Activated CD4-positive, alpha-beta T cell treated with anti-CD3 and anti-CD28 coated beads for 36 hours (primary cell): ENCODE measurements at places on chromosomes 13 and 19.

GRCh38 chr13:29465741-29466293, 129.7 kb downstream of the SLC7A1 start:
- DNase-seq, result no peak

- no peak for DNase-seq
These were observed 1466.8 kb upstream of the PRR20A start for GRCh38 chr13:55673910-55674309.

GRCh38 chr13:54536112-54536511, 1507.5 kb downstream of the OLFM4 start:
- DNase-seq, result no peak

DNA sequence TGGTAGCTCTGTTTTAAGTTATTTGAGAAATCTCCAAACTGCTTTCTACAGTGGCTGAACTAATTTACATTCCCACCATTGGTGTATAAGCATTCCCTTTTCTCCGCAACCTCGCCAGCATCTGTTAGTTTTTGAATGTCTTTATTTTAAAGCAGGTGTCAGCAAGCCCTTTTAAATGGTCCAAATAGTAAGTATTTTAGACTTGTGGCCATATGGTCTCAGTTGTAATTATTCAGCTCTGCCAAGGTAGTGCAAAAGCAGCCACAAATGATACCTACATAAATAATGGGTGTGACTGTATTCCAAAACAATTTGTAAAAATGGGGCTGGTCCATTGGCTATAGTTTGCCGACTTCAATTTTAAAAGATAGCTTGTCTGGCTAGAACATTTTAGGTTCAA, 58.7 kb upstream of the TMTC4 start:
- no peak for DNase-seq

DNA sequence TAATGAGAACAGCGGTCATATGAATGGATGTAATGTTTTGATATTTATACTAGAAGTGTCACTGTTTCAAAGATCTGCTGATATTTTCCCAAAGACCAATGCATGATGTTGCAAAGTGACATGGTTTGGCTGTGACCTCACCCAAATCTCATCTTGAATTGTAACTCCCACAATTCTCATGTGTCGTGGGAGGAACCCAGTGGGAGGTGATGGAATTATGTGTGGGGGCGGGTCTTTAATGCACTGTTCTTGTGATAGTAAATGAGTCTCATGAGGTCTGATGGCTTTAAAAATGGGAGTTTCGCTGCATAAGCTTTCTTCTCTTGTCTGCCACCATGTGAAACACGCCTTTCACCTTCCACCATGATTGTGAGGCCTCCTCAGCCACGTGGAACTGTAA, 98.3 kb downstream of the AKAP11 start:
- DNase-seq, result no peak

- no peak for DNase-seq
These were observed 58.6 kb downstream of the WASF3 start for GRCh38 chr13:26616126-26616525.
